ENCODE measurements at places on chromosomes 16 and 17.

- DNase-seq, result no peak
Observed at GRCh38 chr16:47716571-47716970, 255.4 kb downstream of the PHKB start.

DNA sequence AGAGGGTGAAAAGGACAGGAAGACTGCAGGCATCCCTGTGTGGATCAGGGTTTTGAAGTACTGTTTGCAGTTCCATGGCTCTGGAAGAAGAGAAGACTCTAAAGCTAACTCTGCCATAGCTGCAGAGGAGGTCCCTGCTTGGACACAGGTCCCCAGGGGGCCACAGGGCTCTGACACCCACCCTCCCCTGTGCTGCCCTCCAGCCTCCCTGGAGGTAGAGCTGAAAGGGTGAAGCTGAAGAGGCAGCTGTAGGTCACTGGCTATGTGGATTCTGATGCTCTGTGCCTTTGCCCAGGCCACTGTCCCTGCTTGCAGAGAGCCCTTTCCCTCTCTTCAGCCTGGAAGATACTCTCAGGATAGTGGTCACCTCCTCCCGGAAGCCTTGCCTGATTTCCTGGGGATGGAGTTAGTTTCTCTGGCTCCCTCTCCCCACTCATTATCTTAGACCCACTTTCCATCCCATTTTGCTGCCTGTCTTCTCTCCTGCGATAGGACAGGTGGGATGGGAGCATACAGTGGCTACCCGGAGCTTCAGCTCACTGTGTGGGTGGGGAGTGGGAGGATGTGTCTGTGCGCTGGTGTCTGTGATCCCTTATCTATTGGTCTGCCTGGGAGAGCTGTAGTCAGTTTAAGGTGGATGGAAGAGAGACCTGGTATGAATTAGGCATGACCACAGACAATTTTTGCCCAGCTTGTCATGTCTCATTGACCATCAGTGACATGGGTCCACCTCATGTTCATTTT lies 89.8 kb upstream of the TMEM97 start:
- DNase-seq, result no peak

DNA sequence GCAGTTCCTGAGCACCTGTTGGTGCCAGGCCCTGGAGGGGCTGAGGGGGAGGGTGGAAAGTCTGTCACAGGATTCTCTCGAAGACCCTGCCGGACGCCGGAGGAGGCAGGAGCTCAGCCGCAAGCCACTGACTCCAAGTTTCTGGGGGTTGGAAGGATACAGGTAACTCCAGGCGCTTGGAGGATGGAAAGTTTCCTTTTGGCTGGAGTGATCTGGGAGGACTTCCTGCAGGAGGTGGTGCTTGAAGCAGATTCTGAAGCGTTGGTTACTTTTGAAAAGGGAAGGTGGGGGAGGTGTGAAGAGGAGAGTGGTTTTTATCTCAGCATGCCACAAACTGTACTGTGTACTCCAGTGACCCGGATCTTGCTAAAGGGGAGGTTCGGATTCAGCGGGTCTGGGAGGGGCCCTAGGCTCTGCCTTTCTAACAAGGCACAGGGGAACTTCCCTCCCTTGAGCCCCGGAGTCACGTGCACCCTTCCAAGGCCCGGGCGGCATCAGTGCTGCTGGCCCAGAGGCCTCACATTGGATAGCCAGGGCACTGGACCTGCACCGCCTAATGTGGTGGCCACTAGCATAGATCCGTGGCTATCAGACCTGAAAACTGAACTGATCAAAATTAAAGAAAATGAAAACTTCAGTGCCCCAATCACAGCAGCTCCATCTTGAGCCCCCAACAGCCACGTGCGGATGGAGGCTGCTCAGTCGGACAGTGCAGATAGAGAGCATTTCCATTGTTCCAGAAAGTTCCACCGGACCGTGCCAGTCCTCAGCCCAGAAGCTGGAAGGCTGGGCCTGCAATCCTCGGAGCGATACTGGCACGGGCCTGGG lies 42.2 kb upstream of the GSE1 start:
- DNase-seq, result no peak

DNA sequence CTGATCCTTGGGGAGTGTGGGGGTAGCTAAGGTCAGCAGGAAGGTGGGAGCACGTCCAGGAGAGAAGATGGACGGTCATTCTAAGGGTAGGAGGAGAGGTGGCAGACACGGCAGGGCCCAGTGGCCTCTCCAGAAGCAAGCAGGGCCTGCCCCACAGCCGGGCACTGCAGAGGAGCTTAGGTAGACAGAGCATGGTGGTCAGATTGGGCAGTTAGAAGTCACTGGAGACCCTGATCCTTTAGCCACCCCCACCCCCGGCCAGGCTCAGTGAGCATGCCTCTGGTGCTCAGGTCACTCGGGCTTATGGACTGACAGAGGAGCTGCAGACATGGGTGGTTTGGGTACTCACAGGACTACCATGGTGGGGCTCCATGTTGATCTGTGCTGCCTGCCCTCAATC lies 26.3 kb downstream of the NLRP1 start:
- no peak for DNase-seq

DNA sequence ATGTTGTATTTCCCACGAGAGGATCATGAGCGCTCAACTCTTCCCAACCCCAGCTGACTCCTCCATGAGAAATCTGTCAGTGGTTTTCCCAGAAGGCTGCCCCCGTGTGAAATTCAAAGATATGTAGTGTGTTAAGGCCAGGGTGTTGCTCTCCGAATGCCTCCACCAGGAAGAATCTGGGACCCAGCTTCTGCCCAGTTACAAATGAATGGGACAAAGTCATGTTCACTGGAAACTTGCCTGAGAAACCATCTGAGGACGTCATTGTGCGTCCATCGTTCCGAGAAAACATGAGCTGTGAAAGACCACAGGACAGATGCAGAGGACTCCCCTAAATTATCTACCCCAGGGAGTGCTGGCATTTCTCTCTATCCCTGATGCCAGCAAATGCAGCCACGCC lies 86.0 kb downstream of the AIPL1 start:
- no peak for DNase-seq

DNA sequence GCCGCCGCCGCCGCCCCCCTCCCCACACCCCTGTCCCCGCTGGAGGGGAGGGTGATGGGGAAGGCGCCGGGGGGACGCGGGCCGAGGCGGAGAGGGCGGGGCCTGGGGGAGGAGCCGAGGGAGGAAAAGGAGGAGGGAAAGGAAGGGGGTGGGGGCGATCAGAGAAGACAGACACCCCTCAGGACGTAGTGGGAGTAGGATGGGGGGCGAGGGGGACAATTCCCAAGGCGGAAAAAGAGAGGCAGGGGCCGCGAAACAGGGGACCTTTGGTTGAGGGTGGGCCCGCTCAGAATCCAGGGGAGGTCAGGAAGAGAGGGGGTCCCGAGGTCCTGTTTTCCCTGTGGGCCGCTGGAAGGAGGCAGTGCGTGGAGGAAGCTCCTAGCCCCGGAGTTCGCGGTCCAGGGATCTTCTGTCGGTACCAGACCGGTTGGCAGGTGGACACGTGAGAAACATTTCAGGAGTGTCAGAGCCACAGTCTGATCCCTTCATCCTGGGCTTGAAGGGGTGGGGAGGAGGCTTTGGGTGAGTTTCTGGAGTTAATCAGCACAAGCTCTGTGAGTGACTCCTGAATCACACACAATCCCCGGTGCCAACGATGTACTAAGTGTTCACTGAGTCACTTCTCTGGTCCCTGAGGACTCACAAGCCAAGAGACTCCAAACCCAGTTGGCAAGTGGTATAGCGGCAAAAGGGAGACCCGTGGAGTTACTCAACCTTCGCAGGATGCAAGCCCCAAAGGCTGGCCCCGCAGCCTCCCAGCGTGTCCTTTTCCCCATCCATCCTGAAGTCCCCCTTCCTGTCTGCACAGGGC lies at the start of gene XYLT1:
Gene XYLT1 (minus strand): TSS at position 53 of the 811 bp plus-strand sequence. CDS start 164 bp downstream, outside the sequence.
- peak; percentile 71 for DNase-seq

GRCh38 chr17:57946798-57947358 lies 8.3 kb downstream of the CUEDC1 start:
- no peak for DNase-seq

GRCh38 chr17:35641032-35641431 lies 53.9 kb downstream of the AP2B1 start:
- DNase-seq, result no peak

DNA sequence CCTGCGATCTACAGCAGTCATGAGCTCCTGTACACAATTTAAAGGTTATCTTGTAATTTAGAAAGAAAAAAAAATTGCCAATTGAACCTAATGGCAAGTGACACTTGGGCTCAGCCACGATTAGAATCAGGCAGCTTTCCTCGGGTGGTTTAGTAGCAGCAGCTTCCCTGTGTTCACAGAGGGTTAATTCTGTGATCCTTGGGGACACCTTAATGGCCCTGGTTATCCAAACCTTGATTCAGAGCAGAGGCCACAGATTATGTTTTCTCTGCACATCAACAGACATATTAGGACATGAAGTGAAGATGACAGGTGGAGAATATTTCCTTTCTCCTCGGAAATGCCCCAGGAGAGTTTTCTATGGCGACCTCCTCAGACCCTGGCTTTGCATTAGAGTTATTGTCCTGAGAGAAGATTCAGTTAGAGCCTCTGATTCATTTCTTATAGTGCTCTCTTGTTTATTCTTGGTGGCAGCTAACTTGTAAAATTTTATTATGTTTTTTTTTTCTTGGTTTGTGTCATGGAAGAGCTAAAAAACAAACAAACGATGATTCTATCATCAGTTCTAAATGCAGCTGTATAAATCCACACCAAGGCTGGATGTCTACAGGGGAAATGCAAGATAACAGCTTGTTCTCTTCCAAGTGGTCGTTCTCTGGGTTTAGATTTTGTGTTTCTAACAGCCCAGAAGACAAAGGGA lies 351.2 kb upstream of the DYNLRB2 start:
- no peak for DNase-seq

- peak; percentile 17 for DNase-seq
Observed at GRCh38 chr17:41917679-41918313, 955 bp downstream of the ACLY start.

DNA sequence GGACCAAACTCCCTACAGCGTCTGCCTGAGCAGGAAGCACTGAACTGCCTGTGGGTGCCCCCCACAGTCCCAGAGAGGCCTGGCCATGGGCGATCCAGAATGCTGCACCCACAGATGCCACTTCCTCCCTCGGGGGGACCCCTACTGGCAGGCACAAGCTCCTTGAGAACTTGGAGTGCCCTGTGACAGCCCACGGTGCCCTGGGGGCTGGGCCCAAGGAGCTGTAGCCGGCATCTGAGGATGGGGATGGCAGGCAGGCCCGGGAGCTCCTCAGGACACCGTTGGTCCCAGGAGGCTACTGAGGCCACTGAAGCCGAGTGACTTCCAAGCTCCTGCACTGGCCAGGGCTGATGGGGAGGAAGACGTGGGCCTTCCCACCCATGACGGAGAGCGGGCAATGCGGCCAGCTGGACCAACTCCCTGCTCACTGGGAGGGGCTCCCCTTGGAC lies 15.1 kb upstream of the RASD1 start:
- DNase-seq, result no peak

DNA sequence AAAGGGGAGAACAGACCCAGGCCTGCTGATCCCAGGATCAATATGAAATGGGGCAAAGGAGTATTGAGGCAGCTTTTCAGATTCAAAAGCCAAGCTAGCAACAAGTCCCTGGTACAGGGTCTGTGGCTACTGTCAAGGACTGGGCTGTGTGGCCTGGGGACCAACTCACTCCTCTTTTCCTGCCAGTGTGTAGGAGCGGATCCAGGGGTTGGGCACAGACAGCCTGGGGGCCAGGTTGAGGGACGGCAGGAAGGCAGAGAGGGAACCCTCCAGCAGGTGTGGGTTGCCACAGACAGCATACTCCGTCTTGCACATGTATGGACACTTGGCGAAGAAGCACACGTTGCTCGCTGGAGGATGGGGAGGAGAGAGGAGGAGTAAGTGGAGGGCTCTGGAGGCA lies 29.6 kb downstream of the PRKAR1A start:
- DNase-seq, result no peak

DNA sequence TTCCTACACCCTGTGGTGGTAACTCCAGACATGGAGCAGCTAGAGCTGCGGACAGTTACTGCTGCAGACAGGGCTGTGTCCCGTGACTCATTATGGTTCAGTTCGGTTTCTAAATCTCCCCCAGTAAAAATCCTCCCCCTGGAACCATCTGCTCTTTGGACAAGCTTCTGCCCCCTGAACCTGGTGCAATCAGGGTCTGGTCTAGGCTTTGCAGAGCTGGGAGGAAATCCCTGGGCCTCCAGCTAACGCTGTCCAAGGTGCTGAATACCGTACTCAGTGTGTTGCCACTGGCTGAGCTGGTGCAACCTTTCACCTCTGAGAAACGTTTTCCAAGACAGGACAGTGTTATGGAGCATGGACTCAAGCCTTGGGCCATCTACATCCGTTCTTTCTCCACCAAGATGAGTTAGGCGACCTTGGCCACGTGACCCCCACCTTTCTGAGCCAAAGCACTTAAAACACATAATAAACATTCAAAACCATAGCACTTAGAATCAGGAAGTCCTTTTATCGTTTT lies 142.0 kb downstream of the CPPED1 start:
- DNase-seq, result no peak

DNA sequence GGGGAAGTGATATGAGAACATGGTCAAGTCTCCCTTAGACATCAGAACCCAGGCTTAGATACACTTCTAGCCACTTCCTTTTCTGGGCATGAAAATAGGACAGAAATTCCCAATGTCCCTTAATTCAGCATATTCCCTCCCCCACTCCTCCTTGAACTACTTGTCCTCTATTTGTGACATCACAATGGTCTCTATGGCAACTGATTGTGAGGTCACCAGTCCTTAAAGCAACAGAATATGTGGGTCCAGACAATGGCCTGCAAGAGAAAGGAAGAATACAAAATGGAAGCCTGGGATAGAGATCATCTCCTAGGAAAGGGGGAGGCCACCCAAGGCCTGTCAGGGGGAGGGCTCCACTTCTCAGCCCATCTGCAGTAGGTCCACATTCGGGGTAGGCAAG lies 6.7 kb upstream of the SEZ6 start:
- no peak for DNase-seq

- no peak for DNase-seq
Observed at GRCh38 chr16:84357191-84357651, 11.1 kb upstream of the ATP2C2 start.

DNA sequence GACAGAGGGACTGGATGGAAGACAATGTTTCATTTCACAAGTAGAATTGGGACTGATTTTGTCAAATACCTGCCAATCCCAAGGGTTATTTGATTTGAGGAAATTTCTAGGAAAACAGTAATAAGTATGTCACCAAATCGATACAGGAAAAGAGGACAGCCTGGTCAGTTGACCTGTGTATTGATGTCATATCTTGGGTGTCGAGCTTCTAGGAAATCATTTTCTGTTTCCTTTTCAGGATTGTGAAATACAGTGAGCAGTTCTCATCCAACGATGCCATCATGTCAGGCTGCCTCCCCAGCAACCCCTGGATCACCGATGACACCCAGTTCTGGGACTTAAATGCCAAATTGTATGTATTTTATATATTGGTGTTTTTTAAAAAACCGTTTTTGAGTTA lies 56.1 kb downstream of the RGS9 start:
- no peak for DNase-seq

DNA sequence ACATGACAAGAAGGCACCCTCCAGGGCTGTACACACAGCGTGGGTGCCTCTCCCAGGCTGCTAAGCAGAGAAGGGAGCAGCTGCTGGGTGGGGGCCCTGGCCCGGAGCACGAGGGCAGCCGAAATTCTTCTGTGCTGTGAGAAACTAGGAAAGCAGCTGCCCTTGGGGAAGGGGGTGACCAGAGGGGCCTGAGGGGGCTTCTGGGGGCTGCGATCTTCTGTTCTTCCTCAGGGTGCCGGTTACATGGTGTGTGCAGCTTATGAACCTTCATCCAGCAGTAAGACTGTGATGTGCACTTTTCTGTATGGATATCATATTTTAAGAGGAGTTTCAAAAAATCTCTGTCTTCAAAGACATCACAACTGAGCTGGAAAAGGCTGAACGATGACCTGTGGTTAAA lies 43.2 kb upstream of the METRNL start:
- no peak for DNase-seq

GRCh38 chr17:57622683-57623433 lies 122.2 kb downstream of the CCDC182 start:
- no peak for DNase-seq

Measured in dorsolateral prefrontal cortex (tissue), 122 donors.